Spleen (tissue), 13 donors: ENCODE measurements at places on chromosomes 16 and 17. TPM values are rescaled to one million over a fixed set of nuclear protein-coding genes. Genes with fewer than 3 reads are reported as not detected.

The SCNN1G gene
- not detected for total RNA-seq

The MVP gene
- total RNA-seq = 200 TPM

The KCNJ12 gene
- total RNA-seq = 3.0 TPM

The KRTAP4-6 gene
- total RNA-seq = not detected

The CHST4 gene
- total RNA-seq = not detected

The TEX19 gene
- not detected for total RNA-seq

The MYH13 gene
- total RNA-seq = not detected

The ENKD1 gene
- 14.1 TPM for total RNA-seq

DNA sequence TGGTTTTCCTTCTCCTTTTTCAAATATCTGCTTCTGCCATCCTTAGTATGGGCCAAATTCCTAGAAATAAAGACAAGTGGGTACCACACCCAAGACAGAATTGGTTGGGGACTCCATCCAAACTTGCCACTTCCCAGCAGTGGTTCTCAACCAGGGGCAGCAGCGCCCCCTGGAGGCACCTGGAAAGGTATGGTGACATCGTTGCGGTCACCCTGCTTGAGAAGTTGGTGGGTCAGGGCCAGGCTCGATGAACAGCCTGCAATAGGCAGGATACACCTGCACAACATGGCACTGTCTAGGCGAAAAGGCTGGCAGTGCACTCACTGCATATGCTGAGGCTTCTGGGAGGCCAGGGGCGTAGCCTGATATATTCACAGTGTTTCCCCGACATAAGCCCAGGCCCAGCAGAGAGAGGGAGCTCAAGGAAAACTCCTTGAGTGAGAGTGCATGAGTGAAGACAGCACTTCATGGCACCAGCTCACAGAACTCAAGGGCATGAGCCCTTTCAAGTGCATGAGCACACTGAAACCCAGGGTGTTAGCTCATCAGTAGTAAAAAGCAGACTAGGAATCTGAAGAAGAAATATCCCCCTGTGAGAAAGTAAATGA lies 57.7 kb downstream of the CMC2 start:
- DNase-seq = peak; percentile 79

DNA sequence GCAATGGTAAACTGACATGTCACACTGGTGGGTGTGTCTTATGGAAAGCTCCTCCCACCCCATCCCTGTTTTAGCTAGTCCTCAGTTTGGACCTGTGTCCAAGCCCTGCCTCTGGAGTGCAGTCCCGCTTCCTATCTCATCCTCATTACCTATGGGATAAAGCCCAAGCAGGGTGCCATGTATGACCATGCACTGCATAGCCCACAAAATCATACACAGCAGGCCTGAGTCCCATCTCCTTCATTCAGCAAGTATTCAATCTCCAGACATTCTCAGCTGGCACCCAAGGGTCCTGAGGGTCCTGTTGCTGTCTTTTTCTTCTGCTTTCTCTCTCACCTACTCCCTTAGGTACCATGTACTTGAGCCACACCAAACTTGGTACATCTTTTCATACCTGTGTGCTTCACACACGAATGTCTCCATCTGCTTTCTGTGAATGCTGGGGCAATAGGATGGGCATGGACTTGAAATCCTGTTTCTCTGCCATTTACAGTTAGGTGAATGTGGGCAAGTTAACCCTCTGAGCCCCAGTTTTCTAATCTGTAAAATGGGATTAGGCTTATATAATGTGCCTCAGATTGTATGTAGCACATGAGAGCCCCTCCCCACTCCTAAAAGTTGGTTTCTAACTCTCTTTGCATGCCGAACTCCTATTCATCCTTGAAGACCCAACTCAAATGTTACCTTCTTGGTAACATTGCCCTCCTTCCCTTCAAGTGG lies 28.5 kb downstream of the TNS4 start:
- DNase-seq = no peak

DNA sequence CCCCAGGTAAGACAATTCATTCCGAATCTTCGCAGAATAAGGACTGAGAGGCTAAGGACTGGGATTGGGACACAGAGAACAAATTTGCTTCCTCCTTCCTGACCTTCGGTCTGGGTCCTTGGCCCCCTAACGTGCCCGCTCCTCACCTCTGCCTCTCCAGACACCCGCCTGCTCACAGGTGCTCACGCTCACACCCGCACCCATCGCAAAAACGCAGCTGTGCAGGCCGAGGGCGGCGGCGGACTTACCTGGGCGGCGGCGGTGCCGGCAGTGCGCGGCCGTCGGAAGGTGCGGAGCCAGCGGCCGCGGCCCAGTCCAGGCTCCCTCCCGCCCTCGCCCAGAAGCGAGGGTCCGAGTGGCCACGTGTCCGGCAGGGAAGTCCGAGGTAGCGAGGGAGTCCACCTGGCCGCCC lies 7.1 kb upstream of the HOXB9 start:
- no peak for DNase-seq

DNA sequence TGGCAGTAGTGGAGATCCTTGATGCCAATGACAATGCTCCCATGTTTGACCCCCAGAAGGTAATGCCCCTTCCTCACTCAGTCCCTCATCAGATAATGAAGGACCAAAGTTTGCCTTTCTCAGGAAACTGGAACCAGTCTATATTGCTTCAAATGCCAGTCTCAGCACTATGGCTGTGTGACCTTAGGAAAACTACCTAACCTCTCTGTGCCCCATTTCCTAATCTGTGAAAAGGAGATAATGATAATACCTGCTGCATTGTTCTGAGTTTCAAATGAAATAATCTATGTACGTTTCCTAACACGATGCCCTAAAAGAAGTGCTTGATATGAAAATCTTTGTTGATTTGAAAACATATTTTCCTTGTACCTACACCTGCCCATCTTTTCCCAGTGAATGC lies 35.9 kb downstream of the CDH3 start:
- DNase-seq = no peak

DNA sequence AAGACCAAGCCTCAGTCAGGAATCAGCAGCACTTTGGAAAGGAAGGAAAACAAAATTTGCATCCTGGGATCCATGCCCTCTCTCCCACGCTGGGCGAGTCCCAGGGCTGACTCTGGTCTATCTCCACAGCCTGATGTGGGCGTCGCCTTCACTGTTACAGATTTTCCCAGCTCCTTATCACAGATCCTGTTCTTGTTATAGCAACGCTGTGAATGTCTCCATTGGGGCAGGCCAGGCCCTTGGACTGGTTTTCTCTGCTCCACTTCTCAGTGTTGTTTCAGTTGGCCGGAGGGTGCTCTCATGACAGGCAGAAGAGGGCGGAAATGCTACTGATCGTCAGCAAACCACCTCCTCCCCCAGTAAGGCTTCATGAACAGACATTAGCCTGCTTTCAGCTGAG lies 127.9 kb upstream of the CDH11 start:
- DNase-seq = no peak

GRCh38 chr16:11071829-11072228 lies 127.5 kb downstream of the CLEC16A start:
- no peak for DNase-seq

- DNase-seq = no peak
These were observed 364.0 kb upstream of the EEF2KMT start for GRCh38 chr16:5461574-5461973.

GRCh38 chr17:41176744-41177387 lies 1.2 kb downstream of the KRTAP4-2 start:
- DNase-seq = no peak

DNA sequence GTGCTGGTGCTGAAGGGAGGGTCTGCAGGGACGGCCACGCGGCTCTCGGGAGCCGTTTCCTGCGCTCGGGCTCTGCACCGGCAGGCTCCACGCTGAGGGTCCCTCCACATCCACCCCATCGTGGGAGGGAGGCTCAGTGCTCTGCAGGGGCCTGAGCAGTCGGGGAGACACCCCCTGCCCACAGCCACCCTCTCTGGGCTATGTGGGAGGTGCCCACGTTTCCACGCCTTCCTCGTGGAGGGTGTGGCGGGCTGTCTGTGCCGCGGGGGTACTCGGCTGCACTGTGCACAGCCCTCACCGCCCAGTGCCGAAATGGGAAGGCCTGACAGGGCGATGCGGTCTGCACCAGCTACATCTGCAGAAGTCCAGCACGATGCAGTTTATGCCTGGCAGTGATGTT lies 25.5 kb upstream of the ZNF750 start:
- DNase-seq = peak; percentile 76

DNA sequence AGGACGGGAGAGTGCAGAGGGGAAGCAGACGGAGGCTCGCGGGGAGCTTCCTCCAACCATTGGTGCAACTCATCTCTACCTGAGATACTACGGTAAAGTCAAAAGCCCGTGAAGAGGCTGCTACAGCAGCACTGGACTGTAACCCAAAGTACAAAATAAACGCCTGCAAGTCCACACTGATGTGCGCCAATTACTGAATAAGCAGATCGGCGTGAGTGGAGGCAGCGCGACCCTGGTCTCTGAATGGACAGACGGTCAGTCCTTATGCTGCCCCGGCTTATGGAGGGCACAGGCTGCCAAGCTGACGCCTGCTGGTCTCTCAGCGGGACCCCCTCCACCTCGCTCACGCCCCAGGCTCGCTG lies 58.5 kb downstream of the LMF1 start:
- no peak for DNase-seq

GRCh38 chr17:77392376-77393273 lies 251.9 kb downstream of the SEC14L1 start:
- no peak for DNase-seq

DNA sequence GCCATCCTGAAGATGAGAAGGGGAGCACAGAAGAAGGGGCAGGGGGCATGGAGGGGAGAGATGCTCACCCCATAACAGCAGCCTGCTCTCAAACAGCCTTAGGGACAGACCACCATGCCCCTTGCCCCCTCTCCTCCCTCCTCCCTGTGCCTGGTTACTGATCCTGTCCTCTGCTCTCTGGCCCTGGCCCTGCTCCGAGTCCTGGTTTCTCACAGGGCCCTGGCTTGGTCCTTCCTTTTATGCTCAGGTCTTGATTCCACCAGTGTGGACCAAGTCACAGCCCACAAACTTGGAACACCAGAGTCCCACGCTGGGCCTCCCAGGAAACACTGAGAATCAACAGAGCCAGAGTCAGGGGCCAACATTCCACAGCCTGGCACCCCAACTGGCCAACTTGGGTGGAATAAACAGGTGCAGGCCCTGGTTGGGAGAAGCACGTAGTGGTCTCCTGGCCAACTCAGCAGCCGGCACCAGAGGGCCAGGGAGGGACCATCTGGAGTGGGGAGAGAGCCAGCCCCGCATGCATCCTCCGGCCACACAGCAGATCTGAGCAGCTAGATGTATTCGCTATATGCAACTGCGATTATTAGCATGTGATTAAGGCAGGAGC lies 44.9 kb upstream of the CDC42EP4 start:
- DNase-seq = no peak

DNA sequence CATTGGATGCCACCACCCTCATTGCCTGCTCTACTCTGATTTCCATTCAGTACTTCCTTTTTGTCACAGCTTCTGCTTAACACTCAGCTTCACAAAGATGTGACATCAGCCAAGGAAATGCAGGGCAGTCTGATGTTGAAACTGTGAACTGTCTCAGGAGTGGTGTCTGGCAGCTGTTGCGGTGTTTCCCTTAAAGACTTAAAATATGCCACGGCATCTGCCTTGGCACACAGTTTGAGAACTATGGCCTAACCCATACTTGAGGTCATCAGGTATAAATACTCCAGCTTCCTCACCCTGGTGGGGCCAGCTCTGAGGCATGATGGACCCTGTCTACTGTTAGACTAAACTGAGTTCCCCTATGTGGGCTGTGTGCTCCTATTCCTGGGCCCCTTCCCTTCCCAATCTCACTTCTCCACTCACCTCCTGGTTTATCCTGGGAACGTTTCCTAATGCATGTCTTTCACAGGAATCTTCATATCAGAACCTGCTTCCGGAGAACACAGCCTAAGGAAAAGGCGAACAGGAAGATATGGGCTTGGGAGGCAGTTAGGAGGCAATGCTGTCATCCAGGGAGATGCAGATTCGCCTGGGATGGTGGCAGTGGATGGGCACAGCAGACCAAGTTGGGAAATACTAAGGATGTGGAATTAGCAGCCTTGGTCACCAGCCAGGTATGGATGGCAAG lies 96.5 kb downstream of the WSCD1 start:
- DNase-seq = no peak

- DNase-seq = no peak
These were observed 1.7 kb downstream of the TSR3 start for GRCh38 chr16:1349951-1350350.

DNA sequence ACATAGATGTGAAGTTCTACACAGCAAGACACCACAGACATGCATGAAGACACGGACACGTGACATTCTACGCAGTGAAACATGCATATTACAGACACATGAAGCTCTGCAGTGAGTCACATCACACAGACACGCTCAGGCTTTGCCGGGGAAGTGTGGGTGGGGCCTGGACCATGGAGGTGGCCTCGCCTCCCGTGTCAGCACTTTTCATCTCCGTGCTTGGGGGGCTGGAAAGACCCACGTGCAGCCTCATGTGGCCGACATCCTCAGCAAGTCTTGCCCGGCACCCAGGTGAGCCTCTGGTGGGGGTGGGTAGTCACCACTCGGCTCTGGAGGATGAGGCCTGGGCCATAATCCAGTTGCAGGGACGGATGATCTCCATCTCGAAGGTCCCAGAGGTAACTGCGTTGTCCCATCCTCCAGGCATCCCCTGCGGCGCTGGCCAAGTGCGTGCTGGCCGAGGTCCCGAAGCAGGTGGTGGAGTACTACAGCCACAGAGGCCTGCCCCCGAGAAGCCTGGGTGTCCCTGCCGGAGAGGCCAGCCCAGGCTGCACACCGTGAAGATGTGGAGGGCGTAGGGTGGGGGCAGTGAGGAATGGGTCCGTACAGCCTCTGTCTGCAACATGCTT lies 17.3 kb upstream of the DPEP1 start:
- DNase-seq = no peak

GRCh38 chr17:56108811-56109284 lies 44.4 kb upstream of the ANKFN1 start:
- DNase-seq = no peak

GRCh38 chr17:41647940-41648410 lies 23.6 kb upstream of the KRT17 start:
- peak; percentile 97 for DNase-seq

DNA sequence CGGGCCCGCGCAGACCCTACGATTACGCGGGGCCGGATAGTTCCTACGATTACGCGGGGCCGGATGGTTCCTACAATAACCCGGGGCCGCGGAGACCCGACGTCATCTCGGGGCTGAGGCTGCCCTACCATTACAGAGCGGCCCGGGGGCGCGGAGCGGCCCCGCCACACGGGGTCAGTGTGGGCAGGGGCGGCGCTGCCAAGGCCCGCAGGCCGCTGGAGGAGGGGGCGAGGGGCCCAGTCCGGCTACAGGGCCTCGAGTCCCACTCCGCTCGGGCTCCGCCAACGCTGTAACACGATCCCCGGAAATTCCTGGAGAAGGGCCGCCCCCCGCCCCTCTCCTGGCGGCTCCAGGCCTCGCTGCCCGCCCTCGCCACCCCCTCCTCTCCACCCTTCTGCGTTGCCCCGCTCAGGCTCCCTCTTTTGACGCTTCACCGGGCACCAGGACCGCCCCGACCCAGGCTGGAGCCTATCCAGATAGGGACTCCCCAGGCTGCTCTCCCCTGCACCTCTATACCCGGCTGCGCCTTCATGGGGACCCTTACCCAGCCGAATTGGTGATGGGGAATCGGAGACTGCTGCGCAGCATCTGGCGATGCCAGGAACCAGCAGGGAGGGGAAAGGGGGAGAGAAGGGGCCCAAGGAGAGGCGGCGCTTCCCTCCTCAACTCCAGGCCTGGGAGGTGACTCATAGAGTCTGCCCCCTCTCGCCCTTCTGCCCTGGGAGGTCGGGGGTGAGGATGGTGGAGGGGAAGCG lies at the start of gene RAB34:
RAB34 (minus strand) TSS at position 291 of the 755 bp plus-strand sequence. CDS start 602 bp downstream, outside the sequence.
- DNase-seq = peak; percentile 89

- no peak for DNase-seq
These were observed 75.9 kb downstream of the ZNF423 start for GRCh38 chr16:49779979-49780378.
